Prostate gland (tissue), 2 donors: ENCODE measurements at places on chromosomes 16 and 17. TPM values are rescaled to one million over a fixed set of nuclear protein-coding genes. Genes with fewer than 3 reads are reported as not detected.

DNA sequence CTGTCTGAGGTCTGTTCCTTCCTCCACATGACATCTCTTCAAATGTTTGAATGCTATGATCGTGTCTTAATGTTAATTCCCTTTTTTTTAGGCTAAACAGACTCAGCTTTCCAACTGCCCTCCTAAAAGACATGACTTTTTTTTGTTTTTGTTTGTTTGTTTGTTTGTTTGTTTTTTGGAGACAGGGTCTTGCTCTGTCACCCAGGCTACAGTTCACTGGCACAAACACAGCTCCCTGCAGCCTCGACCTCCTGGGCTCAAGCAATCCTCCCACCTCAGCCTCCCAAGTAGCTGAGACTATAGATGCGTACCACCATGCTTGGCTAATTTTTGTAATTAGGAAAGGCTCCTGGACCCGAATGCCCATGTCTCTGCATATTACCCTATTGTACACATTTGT is 176.5 kb downstream of the ABCA8 start:
- DNase-seq = no peak

- DNase-seq = no peak
Measured at GRCh38 chr16:66135421-66135831, 231.1 kb upstream of the CDH5 start.

DNA sequence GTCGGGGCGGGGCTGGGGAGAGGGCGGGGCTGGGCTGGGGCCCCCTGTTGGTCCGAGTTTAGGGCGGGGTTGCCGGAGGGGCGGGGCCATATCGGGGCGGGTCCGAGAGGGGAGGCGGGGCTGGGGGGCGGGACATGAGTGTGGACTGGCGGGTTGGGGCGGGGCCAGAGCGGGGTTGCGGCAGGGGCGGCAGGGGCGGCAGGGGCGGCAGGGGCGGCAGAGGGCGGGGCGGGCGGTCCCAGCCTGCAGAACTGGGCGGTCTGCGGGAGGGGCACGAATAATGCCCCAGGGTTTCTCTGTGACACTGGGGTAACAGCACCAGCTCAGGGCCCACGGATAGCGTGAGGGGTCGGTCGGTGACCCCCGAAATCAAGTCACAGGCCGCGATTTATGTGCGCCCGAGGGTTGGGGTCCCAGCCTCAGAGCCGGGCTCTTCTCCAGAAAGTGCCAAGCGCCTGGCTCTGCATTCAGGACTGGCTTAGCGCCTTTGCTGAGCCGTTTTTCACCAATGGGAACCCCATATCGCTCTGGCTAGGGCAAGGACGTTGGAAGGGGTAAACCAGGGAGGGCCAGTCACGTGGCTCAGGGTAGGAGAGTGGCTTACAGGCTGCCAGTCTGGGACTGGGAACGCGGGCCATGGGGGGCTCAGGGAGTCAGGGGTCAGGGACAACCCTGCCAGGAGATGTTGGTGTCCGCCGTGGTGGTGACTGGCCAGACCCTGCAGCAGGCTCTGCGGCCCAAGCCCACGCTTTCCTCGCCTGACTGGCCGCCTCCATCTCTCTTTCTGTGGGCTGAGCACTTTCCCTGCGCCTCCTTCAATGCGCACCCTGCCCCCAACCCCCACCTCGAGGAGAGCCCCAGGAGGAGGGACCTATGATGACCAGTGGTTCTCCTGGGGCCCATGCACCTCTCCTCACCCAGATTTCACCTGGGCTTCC is 1.2 kb upstream of the METTL26 start:
- peak; percentile 91 for DNase-seq

DNA sequence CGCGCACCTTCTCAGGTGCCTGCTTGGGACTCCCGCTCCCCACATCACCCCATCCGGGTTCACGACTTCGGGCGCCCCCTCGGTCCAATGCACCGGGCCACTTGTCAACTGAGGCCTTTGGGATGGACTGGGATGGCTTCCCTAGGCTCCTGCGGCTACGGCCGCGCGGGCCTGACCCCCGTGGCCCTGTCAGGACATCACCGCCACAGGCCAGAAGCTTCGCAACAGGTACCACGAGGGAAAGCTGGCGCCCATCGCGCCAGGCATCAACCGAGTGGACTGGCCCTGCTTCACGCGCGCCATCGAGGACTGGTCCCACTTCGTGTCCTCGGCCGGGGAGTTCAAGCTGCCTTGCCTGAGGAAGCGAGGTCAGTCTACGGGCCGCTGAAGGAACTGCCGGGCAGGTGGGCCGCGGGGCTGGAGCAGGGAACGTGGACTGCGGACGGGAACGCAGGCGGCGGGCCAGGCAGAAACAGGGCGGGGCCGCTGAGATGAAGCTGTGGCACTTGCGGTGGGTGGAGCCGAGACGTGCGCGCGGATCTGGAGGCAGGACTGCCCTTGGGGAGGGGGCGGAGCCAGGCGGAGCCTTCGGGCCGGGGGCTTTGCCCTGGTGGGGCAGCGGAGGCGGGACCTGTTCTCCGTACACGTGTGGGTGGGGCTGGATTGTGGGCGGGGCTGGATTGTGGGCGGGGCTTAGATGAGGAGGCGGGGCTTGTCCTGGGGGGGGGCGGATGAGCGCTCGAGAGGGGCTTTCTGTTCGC is 13.7 kb upstream of the CNGB1 start:
- peak; percentile 85 for DNase-seq

- no peak for DNase-seq
Measured at GRCh38 chr17:18866866-18867813, 9.2 kb downstream of the PRPSAP2 start.

- DNase-seq = no peak
Measured at GRCh38 chr17:73614256-73614655, 30.0 kb downstream of the SDK2 start.

DNA sequence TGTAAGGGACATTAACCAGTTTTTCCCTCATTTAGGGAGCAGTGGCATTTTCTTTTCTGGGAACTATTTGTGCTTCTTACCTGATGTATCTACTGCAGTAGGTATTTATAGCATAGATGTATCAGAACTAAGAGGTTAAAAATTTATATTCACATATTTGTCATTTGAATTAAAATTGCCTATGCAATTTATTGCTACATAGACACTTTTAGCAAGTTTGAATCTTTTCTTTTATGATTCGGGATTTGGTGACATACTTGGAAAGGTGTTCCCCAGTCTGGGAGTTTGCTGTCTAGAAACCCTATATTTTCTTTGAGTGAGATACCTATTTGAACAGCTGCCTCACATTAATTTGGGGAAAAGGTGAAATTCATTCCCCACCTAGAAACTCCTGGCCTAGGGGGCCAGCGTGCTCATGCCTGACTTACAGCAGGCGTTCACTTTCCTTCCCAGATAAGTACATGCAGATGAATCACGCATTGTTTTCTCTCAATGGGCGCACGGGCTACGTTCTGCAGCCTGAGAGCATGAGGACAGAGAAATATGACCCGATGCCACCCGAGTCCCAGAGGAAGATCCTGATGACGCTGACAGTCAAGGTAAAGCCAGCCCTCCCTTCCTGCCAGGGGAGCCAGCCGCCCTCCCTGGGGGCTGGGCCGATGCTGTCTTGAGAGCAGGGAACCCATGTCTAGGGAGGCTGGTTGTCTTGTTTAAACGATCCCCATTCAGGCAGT is 73.8 kb downstream of the SDR42E1 start:
- DNase-seq = no peak

GRCh38 chr17:59160157-59161025 is 4.8 kb downstream of the PRR11 start:
- no peak for DNase-seq

Gene SLC52A1
- total RNA-seq = 1.7 TPM

Gene CCL23
- 8.7 TPM for total RNA-seq

Gene CEMP1
- 8.1 TPM for total RNA-seq

Gene LPO
- total RNA-seq = not detected

Gene KRTAP2-2
- total RNA-seq = not detected

Gene CSH2
- not detected for total RNA-seq
